ENCODE measurements at places on chromosomes 13 and 19.

DNA sequence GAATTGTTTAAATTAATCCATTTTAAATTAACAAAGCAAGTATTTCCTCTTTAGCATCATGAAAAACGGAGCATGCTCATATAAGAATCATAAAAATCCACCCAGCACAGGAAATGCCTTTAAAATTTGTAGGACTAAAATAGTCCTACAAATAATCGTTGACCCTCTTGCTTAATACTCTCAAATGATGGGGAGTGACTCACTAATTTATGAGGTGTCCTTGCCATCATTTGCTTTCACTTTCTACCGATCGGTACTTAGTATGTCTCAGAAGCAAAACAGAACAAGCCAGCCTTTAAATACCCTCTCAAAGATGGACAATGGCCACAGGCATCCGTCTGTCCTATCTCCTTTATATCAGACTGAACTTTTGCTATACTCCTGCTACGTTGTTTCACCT is 97.2 kb downstream of the SUCLA2 start:
- no peak for DNase-seq

DNA sequence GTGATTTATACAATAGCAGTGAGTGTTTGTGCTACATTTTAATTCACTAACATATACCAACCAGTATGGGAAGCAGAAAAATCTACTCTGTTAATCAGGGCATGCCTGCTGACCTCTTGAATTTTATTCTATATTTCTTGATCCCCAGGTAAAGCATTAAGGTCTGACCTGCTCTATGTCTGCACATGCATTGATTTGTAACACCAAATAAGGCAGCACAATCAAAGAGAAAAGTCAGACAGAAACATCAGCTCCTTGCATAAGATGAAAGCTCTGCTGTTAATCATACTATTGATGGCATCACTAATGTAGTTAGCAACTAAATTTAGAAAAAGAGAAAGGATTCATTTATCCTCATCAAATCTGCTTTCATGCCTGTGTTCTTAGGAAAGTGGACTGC is 2744.8 kb upstream of the PCDH20 start:
- no peak for DNase-seq

DNA sequence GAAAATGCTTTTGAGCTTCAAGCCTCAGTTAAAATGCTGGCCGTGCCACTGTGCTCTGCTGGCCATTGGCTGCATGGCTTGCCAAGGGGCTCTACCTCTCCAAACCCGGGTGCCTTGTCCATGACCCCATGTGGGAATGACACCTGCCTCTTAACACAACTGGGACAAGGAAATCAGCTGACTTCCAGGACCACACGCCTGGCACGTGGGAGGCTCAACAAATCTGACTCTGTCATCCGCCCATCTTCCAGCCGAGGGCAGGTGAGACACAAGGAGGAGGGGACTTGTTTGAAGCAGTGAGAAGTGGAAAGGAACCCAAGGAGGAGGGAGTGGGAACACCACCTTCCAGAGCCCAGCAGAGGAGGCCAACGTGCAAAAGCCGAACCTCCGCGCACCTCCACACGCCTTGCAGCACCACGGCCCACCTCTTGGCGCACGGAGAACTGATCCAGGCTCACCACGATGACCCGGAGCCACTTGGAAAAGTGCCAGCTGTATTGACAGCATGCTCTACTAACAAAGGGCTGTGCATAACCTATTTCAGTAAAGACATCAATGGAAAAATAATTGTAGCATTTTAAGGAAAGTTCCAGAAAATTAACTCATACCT is 38.3 kb downstream of the COL4A1 start:
- no peak for DNase-seq

DNA sequence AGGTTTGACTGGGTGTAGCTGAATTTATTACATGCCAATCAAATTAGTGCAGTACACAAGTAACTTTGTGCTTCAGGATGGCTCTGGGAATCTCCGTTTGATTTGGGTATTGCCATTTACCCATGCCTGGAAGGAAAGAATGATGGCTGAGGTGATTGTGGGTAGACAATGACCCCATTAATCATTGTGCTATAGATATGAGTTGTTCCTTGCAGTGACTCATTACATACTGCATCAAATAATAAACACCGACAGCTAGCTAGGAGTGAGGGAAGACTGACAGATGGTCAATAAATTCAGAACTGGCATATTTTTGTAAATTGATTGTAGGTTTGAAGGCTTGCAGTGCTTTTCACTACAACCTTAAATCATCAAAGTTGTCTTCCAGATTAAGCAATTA is 1069.5 kb downstream of the DIAPH3 start:
- DNase-seq: no peak

- no peak for DNase-seq
Measured at GRCh38 chr13:87777387-87777786, 106.2 kb downstream of the SLITRK5 start.

- no peak for DNase-seq
Measured at GRCh38 chr19:40756502-40757110, 5.6 kb downstream of the SNRPA start.

DNA sequence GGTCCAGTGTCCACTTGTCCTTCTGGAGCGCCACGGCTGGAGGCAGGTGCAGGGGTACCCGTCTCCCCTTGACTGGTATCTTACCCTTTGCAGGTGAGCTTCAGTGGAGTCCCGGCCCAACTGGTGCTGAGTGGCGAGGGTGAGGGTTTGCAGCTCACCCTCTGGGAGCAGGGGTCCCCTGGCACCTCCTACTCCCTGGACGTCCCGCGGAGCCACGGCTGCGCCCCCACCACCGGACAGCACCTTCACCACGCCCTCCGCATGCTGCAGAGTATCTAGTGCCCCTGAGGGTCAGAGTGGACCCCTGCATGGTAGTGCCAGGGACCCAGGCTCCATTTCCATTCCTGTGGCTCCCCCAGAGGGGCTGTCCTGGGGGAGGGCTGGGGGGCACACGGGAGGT is 11.1 kb downstream of the PLK5 start:
- no peak for DNase-seq

GRCh38 chr19:38073841-38074685 is 150.0 kb downstream of the DPF1 start:
- DNase-seq: no peak

GRCh38 chr13:41408121-41408520 is 49.2 kb upstream of the RGCC start:
- no peak for DNase-seq

DNA sequence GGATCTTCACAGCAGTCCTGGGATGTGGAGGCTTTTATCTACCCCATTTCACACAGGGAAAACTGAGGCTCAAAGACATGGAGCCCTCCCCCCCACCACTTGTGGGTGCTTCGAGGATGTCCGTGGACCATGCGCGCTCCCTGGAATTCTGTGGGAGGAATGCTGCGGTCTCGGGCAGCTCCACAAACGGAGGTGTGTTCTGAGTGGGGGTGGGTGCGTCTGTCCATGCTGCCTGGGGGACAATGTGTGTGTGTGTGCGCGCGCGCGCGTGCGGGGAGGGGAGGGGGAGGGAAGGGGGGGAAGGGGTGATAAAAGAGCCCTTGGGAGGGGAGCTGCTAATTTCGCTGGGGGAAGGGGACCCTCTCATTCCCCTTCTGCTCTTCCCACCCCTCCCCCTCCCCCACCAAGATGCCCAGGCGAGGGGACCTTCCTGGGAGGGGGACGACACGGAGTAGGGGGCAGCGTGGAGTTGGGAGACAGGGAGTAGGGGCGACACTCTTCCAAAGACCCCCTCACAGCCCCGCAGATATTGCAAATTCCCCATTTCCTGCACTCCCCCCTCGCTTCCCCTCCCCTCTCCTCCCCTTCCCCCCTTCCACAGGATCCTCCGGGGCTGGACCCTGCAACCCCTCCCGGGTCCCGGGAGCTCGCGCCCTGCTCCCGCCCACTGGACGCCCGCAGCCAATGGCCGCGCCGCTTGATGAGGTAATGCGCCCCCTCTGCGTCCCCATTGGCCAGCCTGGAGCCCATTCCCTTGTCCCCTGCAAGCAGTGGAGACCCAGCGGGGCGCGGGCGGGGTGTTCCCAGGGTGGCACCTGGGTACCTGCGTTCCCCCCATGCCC is 18.9 kb upstream of the ZNRF4 start:
- no peak for DNase-seq

- peak; percentile 14 for DNase-seq
Measured at GRCh38 chr13:31038834-31039552, 106.5 kb downstream of the TEX26 start.

DNA sequence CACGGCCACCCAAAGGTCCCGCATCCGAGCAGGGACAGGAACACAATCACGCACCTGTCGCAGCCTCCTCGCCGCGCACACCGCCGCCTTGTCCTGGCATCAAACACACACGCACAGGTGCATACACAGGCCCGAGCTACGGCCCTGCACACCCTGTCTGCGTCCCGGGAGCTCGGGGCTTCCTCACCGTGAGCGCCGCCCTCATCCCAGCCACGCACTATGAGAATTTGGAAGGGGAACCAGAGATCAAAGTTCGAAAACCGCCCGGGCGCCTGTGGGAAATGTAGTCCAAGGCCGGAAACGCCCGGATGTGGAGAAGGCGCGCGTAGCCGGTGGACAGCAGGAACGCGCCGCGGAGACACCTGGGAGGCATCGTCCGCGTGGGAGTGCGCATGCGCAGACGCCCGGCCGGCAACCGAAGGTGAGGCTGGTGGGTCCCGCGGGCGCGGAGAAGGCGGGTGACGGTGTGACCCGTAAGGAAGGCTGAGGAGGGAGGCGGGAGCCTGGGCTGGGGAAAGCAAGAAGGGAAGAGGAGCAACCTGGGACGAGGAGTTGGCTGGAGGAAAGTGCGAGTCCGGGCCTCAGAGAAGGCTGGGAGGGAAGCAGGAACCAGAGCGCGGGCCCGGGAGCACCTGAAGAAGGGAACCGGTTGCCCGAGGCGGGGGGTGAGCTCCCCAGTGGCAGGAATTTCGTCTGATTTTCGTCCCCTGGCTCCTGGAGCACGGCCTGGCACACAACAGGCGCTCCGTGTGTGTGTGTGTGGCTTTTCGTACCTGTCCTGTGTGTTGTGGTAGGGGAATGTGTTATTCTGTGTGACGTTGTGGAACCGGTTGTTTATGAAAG is at the start of gene ZNF567:
ZNF567 (plus strand) TSS at position 399 of the 843 bp plus-strand sequence. CDS start 7,256 bp downstream, outside the sequence.
- DNase-seq: peak; percentile 96

DNA sequence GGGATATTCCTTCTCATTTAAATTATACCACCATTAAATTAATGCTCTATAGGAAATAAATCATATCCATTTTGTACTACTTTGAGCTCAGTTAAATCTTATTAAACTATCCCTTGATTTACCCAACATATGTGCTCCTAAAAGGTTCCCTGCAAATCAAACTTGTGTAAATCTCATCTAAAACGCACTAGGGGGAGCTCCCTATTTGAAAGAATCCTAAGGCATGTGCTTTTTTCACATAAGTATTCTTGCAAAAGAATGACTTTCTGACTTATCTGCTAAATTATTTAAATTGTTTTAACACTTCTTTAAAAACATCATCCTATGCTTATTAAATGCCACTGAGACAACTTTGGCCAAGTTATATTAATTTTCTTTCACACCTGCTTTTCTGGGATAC is 7.9 kb downstream of the INTS6 start:
- no peak for DNase-seq

DNA sequence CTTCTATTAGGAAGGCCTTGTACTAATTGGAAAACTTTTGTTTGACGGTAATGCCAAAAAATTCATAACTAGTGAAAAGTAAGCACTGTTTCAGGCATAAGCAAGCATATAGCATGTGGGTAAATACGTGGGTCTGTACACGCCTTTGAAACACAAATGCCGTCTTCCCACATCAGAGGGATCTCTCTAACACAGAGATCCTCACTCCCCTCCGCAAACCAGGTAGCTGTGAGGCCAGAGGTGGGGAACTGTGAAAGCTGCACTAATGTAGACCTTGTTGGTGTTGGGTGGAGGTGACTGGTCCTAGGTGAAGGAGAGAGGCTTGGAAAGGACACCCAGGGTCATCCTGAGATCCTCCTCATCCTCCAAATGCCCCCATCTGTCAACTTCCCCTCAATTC is 16.0 kb upstream of the POU2F2 start:
- DNase-seq: no peak

- DNase-seq: no peak
Measured at GRCh38 chr13:110234532-110234931, 72.4 kb downstream of the COL4A1 start.

DNA sequence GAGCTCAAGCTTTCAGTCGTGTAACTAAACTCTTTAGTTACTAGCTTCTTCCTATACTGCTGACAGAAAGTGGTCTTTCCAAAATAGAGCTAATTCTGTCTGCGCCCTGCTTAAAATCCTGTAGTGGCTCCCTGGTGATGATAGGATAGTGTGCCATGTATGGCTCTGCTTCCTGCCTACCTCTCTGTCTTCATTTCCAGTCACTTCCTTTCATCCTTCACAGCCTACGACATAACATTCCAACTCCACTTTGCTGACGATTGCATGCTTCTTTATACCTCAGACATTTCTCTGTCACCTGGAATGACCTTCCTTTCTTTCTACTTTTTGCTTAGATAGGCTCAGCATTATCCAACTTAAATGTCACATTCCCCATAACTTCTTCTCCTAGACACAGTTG is 190.8 kb downstream of the MAB21L1 start:
- no peak for DNase-seq

DNA sequence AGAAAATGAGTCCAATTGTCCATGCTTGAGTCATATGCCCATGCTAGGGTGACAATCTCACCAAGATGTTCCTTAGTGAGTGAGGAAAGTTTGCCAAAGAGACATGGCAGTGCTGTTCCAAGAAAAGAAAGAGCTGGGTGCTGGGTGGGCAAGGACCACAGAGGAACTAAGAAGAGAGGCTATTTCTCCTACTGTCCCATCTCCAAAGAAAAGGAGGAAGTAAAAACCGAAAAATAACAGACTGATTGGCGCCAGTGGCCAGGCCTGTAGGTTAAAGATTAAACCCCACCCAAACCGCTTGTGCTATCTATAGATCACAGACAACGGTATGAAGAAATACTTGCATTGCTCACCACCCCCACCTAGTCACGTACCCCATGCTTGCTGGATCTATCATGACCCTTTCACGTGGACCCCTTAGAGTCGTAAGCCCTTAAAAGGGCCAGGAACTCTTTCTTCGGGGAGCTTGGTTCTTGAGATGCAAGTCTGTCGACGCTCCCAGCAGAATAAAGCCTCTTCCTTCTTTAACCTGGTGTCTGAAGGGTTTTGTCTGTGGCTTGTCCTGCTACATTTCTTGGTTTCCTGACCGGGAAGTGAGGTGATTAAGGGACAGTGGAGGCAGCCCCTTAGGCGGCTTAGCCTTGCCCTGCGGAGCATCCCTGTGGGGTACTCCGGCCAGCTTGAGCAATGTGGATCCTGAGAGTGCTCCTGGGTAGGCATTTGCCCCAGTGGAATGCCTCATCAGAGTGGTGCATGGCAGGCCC is 606.5 kb downstream of the UQCRFS1 start:
- no peak for DNase-seq

Measured in stimulated activated CD4-positive, alpha-beta T cell treated with anti-CD3 and anti-CD28 coated beads, Interleukin-12 subunit alpha, Interleukin-12 subunit beta, amount 100 ng/mL, for 24 hours (primary cell).